ENCODE measurements at places on chromosomes 2 and 18.

DNA sequence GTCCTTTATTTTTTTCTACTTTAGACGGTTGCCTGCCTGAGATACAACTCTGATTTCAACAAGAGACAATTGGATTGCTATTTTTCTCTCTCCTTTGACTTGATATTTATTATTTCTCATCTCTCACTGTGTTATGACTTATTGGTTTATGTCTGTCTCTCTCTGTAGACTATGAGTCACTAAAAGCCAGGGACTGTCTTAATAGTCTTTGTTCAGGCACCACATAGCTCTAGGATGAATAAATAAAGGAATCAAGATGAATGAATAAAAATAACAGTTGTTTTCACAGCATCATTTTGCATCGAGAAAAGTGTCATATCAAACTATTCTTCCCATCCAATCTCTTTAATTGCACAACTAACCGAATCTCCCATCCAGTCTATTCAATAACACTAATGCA, 31.4 kb upstream of the CD28 start:
- DNase-seq = no peak

GRCh38 chr2:161131804-161132203, 28.4 kb upstream of the TANK start:
- DNase-seq = no peak

DNA sequence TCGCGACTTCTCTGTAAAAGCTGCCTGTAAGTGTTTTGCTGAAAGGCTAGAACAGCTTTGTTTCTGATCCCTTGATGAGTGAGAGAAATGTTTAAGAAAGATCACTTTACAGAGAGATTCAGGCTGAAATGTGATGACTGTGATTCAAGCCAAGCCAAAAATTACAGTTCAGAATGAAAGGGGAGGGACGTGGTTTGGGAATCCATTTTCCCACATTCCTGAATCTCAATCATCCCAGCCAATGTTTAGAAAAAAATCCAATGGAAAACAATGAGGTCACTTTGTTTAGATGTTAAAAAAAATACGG, 416.7 kb downstream of the ARHGAP15 start:
- no peak for DNase-seq

- no peak for DNase-seq
Measured at GRCh38 chr18:76997951-76998808, 134.4 kb downstream of the MBP start.

- DNase-seq = no peak
Measured at GRCh38 chr2:202051499-202052161, 18.0 kb downstream of the FZD7 start.

DNA sequence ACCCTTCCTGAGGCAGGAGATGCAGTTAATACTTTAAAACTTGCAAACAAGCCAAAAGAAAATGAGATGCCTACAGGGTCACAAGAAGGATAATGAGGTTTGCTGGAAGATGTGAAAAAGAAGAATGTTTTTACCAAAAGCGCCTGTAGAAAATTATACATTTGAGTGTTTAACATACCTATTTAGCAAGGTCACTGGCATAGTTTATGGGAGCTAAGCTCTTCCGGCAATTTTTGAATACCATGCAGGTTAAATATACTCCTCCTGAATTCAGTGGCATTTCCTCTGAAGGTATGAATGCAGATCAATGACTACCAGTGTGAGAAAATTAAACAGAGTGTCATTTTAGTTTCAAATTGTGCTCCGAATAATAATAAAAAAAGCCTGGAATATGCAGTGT, 21.2 kb upstream of the MAP3K20 start:
- no peak for DNase-seq

- DNase-seq = no peak
Measured at GRCh38 chr2:226362980-226363379, 436.6 kb downstream of the IRS1 start.

- DNase-seq = no peak
Measured at GRCh38 chr2:210626849-210627248, 70.5 kb downstream of the CPS1 start.

- DNase-seq = no peak
Measured at GRCh38 chr18:8745355-8746014, 40.1 kb downstream of the MTCL1 start.

DNA sequence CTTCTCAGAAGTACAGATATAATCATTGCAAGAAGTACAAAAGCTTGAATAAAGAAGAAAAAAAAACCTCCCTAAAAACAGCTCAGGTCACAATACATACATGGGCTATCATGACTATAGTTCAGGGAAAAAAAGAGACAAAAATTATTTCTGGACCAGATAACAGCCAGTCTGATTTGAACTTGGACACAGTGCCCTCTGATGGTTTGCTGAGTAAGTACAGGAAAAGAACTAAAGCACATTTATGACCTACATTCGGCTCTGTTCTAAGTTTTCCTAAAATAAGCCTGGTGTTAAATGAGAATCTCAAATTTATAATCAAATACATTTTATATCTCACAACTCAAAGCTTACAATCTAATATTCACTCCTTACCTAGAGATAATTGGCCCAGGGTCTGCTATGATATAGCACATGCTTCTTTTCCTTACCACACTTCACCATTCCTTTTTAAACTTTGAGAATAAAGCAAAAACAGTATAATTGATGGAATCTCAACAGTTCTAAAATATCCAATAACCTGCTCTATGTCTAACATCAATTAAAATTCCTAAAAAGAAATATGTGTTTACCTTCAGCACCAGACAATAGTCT, 81.1 kb downstream of the RAPH1 start:
- DNase-seq = no peak

- no peak for DNase-seq
Measured at GRCh38 chr2:20050646-20051531, 539 bp downstream of the LAPTM4A start.

DNA sequence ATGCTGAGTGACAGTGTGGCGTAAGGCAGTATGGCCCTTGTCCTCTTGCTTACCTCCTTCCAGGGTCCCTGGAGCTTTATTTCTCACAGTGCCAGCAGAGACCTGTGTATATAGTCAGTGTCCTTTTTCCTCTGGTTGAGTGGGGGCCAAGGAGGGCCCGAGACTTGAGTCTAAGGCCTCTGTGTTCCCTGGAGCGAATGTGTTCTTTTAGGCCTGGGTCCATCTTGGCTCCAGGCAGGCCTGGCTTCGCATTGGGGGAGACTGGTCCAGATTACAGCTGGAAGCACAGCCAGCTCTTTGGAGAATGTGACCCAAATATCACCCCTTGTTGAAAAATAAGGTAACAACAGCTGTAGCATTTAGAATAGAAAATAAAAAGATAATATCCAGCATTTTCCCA, 5.0 kb downstream of the VAMP5 start:
- DNase-seq = no peak

GRCh38 chr2:203678971-203679370, 27.5 kb upstream of the CD28 start:
- DNase-seq = no peak

DNA sequence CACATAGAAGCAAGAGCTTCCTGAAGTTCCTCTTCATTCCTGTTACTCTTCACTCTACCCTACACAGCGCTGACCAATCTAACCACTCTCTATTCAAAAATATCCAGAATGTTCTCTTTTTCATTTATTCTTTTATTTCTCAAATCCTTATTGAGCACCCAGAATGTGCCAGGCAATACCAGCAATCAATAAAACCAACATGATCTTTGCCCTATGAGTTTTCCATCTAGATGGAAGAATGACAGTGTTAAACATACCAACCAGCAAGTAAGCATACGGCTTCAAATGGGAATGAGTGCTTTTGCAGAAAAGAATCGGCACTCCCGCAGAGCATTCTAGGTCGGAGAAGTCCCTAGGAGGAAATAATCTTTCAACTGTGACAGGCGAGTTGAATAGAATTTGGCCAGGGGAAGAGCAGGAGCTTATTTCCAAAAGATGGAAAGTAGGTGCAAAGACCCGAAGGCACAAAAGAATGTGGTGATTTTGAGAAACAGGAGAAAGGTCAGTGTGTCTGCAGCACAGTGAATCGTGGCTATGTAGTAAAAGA, 217.8 kb upstream of the MEIS1 start:
- DNase-seq = no peak

GRCh38 chr18:48167897-48168253, 237.4 kb upstream of the SMAD2 start:
- DNase-seq = no peak

GRCh38 chr2:30305235-30305634, 73.9 kb downstream of the LBH start:
- no peak for DNase-seq

GRCh38 chr2:88903749-88904353, 212.4 kb downstream of the RPIA start:
- DNase-seq = no peak

- DNase-seq = no peak
Measured at GRCh38 chr2:36770542-36771287, 74.2 kb downstream of the VIT start.

DNA sequence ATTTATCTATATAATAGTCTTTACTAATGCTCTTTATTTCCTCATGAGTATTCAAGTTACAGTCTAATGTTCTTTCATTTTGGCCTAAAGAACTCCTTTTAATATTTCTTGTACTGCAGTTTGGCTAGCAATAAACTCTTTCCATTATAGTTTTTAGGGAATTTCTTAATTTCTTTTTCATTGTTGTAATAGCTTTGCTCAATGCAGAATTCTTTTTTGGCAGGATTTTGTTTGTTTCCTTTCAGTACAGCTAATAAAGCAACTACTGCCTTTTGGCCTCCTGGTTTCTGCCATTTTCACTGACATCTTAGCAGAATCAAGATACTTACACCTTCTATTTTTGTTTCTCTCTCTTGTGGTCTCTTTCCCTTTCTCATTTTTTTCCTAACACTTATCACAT, 390.4 kb upstream of the RGPD4 start:
- DNase-seq = no peak

DNA sequence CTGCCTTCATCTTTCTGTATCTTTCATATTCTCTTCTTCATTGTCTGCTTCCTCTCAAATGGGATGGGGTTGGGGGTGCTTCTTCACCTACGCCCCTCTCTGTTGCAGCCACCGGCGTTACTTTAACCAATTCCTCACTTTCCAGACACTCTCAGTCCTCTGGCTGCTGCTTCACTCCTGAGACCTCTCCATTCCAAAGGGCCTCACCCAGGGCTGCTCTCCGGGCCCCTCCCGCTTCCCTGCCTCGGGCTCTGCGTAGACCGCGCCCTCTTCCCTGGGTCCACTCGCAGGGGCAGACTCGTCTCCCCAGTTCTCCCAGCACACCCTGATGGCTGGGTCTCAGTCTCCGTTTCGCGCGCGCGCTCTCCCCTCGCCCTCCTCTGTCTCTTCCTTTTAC, 926 bp downstream of the SERPINB8 start:
- DNase-seq = no peak

DNA sequence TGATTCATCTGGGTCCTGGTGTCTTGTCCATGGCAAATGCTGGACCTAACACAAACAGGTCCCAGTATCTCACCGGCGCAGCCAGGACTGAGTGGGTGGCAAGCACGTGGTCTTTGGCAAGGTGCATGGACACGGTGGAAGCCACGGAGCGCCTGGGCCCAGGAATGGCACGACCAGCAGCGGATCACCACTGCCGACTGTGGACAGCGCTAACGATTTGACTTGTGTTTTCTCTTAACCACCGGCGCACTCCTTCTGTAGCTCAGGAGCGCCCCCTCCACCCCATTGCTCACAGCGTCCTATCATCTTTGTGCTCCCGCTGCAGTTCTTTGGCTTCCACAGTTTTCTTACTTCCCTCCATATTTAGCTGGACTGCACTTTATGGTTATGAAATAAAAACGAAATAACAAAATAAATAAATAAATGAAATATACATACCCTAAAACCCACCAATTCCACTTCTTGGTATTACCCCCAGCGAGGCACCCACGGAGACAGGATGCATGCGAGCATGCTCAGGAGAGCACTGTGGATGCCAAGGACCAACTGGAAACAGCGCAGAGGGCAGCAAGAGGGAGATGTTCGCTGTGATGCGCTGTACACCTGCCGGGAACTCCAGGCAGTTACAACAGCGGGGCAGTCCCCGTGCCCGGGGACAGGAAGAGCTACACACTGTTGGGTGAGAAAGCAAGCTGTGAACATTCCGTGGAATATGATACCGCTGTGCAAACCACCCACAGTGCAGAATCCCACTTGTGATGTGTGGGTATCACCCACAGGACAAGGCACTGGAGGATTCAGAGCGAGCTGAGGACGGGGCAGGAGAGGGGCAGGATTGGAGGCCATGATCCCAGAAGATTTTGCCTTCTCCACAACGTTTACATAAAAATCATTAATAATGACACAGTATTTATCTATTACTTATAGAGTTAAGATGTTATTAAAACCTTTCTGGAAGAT, 7.0 kb upstream of the CIDEA start:
- DNase-seq = no peak

DNA sequence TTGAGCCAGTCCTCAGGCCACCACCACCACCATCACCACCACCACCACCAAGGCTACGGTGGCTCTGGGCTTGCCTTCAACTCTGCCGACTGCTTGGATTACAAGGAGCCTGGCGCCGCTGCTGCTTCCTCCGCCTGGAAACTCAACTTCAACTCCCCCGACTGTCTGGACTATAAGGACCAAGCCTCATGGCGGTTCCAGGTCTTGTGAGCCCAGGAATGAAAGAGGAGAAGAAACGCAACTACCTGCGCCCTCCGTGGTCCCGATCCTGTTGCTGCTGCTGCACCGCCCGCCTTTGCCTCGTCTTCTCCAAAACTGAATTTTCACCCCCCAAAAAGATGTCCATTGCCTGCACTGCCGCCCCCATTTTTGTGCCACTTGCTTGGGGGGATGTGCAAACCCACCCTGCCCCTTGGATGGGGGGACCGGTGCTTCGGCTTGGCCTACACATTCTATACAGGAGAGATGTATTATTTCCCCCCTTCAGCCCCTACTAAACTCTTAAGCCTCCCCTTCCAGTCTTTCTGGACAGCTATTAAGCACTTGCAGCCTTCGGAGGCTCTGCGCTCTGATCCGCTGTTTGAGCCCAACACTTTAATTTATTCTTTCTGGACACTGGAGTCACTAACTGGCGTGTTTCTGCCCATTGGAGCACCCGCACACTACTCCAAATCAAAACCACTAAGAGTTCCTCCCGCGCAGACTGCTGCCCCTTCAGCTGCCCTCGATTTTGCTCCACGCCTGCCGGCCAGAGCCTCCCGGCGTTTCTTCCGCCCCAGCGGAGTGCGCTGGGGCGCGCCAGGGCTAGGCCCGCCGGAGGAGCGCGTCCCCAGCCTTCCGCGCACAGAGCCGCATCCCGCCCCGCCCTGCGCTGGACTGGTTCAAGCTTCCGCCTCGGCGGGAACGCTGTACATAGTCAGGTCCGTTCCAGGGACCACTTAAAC, 5.7 kb downstream of the OTX1 start:
- no peak for DNase-seq
